ENCODE measurements at places on chromosomes 4 and X.

DNA sequence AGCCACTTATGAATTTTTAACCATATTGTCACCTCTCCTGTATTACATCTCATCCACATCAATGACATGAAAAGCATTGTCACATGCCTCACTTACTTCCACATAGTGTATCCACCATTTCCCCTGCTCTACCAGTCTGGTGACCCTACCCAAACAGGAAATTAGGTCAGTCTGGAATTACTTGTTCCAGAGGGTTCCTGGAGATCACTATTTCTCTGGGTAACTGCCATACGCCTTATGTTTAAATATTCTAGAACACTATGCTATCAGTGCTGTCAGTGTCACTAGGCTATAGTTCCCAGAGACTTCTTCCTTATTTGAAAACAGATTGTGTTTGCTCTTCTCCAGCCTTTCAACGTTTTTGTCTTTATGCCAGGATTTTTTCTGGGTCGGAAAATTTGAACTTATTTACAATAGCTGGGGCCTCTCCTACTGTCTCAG, 15.0 kb downstream of the SRPX2 start:
- no peak for DNase-seq

- peak; percentile 60 for DNase-seq
Measured at GRCh38 chrX:132023896-132024386, 839 bp downstream of the STK26 start.

DNA sequence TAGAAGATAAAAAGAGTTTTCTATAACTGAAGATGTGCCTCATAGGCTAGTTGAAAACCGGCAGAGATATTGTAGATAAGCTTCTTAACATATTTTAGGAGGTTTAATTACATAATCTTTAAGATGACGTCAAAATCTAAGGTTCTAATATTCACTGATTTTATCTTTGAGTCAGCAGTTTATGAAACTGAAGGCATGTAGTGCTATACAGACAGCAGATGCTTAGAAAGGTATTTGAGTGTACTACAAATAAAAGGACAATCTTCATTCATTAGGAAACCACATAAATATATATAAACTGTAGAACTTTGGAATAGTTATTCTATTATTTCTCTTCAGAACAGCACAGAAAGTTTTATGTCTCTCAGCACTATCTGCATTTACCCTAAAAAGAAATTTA, 504.8 kb downstream of the IL15 start:
- DNase-seq = no peak

GRCh38 chr4:14379183-14379582, 623.1 kb upstream of the CPEB2 start:
- no peak for DNase-seq

- DNase-seq = no peak
Measured at GRCh38 chr4:3111461-3111860, 37.0 kb downstream of the HTT start.

GRCh38 chr4:73721909-73722308, 18.5 kb upstream of the CXCL8 start:
- DNase-seq = no peak

GRCh38 chr4:94370533-94371254, 28.1 kb upstream of the HPGDS start:
- no peak for DNase-seq

GRCh38 chr4:93828995-93829819, 654 bp downstream of the ATOH1 start:
- no peak for DNase-seq

DNA sequence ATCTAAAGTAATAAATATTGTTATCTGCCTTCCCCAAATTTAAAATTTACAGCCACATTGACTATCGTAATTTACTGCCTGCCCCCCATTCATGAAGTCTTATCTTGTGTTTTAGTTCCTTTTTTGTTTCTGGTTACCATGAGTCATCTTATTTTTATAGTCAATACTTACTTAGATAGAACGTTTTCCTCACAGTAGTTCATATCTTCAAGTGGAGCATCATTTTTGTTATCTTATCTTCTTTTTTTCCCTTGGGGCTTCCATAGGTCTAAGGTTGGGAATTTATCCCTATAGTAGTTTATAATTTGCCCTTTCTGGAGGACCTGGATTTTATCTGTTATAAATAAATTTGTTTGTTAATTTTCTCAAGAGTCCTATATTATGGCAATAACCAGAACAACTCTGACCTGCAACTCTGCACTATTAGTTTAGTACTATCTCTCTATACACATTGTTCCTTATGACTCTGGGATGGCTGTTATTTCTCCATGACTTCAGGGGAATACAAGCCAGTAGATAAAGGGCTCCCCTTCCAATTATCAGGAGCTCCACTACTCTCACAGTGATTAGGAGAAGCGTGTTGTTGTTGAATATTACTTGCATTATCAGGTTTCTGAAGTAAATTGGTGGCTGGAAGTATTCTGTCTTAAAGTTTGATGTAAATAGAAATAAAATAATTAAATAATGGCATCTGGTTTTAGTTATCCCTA, 330.6 kb downstream of the GALNTL6 start:
- no peak for DNase-seq

DNA sequence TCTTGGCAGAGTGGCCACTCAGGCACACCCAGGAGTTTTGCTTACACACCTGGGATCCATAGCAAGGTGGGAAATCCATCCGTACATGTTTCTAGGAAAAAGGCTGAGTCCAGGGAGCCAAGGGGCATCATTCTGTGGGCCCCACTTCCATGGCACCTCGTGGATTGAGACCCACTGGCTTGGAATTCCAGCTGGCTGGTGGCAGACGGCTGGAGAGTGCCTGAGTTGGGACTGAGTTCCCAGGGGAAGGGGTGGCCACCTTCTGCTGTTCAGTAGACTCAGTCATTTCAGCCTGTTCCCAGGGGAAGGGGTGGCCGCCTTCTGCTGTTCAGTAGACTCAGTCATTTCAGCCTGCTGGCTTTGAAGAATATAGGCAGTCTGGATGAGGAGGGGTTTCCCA, 366.0 kb upstream of the GRIA3 start:
- DNase-seq = no peak

DNA sequence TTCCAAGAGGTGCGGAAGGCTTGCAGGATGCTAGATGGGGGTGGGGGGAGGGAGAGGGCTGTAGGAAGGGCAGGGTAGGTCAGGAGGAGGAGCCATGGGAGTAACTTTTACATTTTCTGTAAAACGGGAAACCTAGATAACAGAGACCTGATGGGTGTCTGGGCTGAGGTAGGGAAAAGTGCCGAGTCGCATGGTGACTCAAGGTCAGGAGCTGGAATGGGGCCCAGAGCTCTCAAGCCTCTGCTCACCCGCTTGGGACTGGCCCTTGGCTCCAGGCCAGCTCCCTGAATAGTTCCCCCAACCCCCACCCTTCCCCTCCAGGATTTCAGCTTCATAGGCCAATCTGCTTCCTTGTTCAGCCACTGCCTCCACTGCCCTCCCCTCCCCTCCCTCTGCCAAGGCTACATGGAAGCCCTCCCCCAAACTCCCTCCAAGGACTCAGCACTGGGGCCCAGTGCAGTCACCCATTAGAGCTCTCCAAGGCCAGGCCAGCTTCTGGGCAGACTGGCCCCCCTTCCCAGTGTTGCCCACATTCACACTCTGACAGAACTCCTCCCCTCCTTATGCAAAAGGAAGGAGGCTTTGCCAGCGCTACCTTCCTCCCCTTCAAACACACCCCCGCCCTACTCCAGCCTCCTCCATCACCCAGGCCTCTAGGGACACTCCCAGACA, 43.6 kb downstream of the TSC22D3 start:
- no peak for DNase-seq

- DNase-seq = no peak
Measured at GRCh38 chr4:41374490-41374889, 117.8 kb downstream of the UCHL1 start.

GRCh38 chr4:88158038-88158488, 376 bp downstream of the ABCG2 start:
- DNase-seq = no peak

DNA sequence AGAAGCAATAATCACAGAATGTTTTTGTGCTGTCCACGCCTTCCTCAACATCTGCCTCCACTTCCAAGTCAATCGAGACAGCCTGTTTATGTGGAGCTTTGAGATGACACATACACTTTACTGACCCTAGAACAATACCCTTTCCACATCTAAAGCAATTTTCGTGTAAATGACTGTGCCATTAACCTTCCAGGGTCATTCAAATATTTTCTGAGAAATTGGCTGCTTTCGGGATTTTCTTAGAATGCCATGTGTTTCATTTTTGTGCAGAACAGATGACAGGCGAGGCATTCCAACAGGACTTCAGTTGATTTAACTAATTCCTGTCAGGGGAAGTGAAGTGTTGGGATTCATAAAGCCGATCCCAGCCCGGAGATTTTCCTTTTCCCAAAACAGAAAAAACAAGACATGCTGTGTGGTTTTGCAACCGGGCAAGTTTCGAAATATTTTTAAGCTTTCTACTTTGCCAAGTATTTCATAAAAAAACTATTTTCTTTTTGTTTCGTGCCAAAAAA, 73.9 kb downstream of the SORBS2 start:
- DNase-seq = no peak

DNA sequence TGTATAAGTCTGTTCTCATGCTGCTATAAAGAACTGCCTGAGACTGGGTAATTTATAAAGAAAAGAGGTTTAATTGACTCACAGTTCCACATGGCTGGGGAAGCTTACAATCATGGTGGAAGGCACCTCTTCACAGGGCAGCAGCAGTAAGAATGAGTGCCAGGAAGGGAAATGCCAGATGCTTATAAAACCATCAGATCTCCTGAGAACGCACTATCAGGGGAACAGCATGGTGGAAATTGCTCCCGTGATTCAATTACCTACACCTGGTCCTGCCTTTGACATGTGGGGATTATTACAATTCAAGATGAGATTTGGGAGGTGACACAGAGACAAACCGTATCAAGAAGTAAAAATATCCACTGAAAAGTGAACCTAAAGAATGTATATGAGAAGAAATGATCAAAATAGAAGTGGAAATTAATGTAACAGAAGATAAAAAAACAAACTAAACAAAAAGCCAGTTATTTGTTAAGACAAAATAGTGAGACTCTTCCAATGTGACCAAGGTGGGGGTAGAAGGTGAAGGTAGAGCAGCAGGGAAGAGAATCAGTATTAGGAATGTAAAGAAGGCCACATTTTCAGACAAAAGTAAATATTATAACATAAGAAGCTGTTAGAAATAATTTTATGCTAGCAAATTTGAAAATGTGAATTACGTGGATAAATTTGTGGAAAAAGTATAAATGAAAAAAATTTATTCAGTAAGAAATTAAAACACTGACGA, 372.9 kb downstream of the NKX6-1 start:
- no peak for DNase-seq

DNA sequence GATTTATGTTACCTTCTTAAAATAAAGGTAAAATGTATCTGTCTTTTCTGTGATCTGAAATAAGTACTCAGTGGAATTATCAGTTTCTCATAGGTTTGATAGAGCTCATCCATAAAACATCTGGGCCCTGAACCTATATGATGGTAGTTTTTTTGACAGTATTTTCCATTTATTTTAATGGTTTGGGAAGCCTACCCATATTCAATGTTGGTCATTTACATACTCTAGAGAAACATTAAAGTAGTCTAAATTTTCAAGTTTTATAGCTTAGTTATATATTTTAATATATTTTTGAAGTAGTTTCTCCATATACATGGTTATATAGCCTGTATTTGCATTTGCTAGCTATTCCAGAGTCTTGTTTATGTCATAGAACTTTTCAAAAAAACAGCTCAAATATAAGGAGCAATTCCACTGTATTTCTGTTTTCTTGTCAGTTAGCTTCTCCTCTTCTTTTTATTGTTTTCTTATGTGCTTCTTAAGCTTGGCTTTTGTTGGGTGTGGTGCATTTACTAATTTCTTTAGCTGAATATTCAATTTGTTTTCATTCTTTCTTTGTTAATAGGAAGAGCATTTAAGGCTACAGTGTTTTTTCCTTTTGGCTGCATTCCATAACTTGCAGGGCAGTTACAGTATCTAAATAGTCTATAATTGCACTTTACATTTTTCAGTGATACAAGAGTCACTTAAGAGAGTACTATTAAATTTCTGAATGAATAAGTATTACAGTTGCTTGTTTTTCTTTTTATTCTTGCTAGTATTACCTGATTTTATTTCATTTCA, 181.4 kb downstream of the DKK2 start:
- DNase-seq = no peak

DNA sequence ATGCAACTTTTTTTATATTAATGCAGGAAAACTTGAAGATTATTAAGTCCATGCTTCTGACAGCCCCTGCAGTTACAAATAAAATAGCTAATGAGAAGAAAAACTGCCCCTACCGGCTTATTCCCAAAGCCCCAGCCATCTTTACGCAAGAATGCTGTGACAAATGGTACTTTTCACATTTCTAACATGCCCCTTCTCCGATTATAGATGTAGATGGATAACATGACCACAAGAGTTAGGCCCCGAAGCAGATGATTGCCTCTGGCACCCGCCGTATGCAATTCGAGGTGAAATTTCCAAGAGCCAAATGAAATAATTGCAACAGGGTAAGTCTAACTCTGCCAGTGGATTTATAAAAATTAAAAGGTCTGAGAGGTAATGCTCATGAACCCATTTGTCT, 319.4 kb upstream of the TAPT1 start:
- DNase-seq = no peak

DNA sequence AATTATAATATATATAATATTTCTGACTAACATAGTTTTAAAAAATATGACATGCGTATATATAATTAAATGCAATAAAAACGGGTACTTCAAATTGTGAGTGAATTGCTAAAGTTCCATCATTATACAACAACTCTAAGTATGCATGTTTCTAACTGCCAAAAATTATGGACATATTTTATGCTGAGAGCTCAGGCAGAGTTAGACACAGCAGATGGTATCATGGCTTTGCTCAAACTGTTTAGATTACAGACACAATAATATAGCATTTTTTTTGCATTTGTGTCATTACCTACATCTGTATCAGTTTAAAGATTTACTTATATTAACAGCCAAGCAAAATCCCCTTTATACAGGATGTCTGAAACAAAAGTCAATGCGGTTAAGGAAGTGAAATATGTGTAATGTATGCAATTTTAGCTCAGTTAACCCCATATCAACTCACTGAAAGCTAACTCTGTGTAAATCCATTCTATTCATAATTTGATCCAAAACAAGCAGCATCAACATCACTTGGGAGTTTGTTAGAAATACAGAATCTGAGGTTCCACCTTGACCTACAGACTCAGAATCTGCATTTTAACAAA, 119.1 kb upstream of the CNKSR2 start:
- DNase-seq = no peak

DNA sequence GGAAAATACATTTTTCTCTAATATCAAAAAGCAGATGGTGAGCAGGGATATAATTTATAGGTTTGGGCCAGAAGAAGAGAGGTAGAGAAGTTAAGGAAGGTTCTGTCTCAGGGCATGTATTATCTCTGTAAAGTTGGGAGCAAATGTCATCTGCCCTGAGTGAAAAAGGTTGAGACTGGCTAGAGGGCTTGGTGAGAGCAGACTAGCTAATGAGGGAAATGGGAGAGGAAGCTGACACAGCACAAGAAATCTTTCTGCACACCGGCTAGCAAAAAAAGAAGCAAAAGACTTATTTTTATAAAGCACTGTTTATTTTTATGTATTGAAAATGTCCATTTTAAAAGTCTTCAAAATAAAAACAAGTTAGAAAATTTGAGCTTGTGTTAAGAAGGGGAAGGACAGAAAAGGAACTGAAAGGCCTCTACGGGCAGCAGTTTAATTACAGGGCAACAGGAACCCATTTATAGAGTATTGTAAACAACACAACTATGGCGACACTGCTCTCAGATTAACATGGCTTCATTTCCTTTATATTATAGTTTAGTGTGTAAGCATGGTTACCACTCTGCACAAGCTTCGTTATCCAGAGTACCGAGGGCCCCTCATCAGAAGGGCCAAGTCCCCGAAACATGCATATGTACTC, 17.4 kb downstream of the CD40LG start:
- no peak for DNase-seq

All from CD4-positive, alpha-beta memory T cell (primary cell).